ENCODE measurements at places on chromosomes 12 and 14.

DNA sequence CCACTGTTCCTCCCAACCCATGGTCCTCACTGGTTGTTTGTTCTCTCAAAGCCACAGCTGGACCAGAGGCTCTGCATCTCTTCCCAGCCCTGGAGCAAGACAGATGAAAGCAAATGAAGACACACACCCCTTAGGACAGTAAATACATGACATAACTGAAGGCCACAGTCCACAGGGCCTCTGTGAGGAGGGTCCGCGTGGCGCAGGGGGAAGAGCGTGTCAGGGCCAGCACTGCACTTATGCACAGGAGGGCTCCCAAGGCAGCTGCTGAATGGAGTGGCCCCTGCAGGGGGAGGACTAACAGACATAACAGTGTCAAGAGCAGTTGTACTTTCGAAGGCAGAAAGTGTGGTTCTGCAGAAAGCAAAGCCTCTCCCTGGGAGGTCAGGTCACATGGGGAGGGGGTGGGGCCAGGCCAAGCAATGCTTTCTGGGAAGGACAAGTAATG is 79.9 kb downstream of the CHGA start:
- DNase-seq, result no peak

DNA sequence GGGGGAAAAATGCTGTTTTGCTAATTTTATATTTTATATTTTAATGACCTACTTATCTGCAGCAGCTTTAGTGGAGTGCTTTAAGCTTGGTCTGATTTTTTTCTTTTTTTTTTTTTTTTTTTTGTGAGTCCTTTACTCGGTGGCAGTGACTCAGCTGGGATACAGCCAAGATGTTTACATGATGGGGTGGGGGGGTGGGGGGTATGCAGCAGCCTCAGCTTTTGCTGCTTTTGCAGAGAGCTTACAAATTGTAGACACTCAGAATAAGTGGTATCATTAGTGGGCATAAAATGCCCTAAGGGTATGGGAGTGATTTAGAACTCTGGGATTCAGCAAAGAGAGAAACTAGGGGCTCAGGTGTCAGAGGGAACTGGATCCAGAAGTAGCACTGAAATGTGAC is 38.2 kb upstream of the ARHGAP5 start:
- no peak for DNase-seq

GRCh38 chr14:83624541-83624940 is 1905.4 kb upstream of the FLRT2 start:
- DNase-seq, result no peak

- DNase-seq, result no peak
These were observed 60.5 kb upstream of the USP44 start for GRCh38 chr12:95611676-95612309.

DNA sequence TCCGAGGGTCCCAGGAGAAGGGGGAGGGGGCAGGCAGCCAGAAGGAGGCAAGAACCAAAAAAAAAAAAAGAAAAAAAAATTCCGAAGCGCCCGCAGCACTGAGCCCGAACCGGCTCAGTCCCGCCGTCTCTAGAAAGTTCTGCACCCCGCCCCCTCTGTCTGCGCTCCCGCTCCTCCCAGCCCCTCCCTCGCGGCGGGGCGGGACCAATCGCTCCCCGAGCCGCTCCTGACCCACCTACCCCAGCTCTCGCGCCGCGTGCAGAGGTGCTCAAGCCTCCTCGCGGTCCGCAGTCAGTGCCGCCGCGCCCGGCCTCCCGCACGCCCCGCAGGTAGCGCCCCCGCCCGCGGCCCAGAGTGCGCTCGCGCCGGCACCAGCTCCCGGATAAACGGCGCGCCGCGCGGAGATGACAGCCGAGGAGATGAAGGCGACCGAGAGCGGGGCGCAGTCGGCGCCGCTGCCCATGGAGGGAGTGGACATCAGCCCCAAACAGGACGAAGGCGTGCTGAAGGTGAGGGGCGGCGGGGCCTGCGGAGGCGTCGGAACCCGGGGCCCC is at the start of gene FKBP4:
Gene FKBP4, plus strand, starts transcription at position 235 of the 554 bp plus-strand sequence. Its CDS starts 170 bp downstream, at position 405.
- peak; percentile 49 for DNase-seq

GRCh38 chr12:132133952-132134652 is 10.0 kb downstream of the DDX51 start:
- no peak for DNase-seq

GRCh38 chr14:96150214-96150613 is 54.4 kb upstream of the BDKRB2 start:
- DNase-seq, result no peak

DNA sequence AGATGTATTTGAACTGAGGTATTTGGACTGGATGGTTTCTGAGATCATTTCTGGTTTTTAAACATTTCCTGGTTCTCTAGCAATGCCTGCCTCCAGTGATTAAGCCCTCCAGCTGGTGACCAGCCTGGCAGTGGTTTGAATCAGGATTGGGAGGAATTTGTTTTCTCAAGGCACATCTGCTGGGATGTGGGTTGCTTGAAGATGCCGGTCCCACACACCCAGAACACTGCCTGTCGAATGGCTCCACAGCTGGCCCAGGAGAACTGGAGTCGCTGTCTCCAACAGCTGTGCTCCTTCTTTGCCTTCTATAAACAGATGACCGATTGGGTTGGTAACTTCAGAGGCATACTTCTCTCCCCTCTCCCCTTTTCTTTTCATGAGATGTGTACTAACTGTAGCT is 258.0 kb upstream of the DDHD1 start:
- no peak for DNase-seq

- no peak for DNase-seq
These were observed 3.4 kb downstream of the KITLG start for GRCh38 chr12:88576866-88577265.

DNA sequence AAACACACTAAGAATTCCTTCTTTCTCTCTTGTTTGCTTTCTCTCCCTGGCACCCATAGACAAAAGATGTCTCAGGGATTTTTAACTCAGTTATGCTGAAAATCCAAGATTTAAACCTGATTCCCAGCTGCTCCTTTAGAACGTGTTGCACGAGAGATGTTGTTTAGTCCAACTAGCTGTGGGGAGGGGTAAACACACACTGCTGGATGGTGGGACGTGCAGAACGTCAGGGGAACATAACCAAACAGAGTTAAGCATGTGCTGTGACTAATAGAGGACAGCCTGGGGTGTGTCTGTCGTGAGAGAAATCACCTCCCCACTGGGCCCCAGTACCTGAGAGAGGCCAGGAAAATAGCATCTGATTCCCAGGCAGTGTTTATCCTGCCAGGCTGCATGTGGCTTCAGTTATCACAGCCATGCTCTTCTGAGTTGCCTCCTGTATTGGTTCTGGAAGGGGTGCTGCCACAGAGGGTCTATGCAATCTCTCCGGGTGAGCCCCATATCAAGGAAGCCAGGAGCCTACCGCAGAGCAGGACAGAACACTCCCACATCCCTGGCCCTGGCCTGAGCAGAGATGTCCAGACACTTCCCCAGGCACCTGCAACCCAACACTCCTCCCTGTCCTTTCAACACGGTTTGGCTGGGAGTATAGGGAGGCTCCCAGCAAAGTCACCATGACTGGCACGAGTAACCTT is 112.7 kb upstream of the EGLN3 start:
- no peak for DNase-seq

GRCh38 chr14:33949411-33949893 is 1.4 kb downstream of the EGLN3 start:
- no peak for DNase-seq

GRCh38 chr12:21677622-21678277 is 20.1 kb upstream of the LDHB start:
- DNase-seq, result no peak

DNA sequence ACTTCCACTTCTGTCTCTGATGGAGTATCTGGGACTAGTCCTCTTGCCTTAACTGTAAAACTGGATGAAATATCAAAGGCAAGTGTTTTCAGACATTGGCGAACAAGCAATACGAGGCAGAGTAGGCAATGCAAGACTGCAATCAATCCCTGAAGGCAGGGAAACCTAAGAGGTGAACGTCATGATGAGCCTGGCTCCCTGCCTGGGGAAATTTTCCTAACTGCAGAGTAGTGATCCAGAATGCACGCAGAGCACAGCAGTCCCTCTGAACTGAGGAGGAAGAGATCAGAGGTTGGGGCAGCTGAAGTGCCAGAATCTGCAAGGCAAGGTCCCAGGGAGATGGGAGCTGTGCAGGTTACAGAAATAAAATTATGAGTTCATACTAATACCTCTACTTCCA is 18.5 kb downstream of the BHLHE41 start:
- no peak for DNase-seq

- DNase-seq, result no peak
These were observed 92.9 kb downstream of the FAR2 start for GRCh38 chr12:29241821-29242591.

GRCh38 chr12:26361964-26362363 is 166.6 kb downstream of the SSPN start:
- no peak for DNase-seq

DNA sequence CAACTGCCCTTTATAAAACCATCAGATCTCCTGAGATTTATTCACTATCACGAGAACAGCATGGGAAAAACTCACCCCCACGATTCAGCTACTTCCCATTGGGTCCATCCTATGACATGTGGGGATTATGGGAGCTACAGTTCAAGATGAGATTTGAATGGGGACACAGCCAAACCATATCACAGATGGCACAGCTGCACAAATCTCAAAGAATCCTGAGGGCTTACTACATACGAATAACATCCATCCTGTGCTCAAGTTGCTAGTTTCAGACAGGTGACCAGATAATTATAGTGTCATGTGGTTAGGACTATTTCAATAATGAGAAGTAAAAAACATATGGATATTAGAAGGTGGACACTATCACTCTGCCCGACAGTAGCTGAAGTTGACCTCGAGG is 211.2 kb downstream of the NUAK1 start:
- no peak for DNase-seq

GRCh38 chr12:111068290-111068689 is 147.9 kb upstream of the MYL2 start:
- DNase-seq, result no peak

- no peak for DNase-seq
These were observed 932.3 kb downstream of the FLRT2 start for GRCh38 chr14:86462193-86462753.

GRCh38 chr12:74794522-74794921 is 256.9 kb downstream of the ATXN7L3B start:
- no peak for DNase-seq

- peak; percentile 52 for DNase-seq
These were observed 98.3 kb downstream of the TTC7B start for GRCh38 chr14:90717916-90718315.

DNA sequence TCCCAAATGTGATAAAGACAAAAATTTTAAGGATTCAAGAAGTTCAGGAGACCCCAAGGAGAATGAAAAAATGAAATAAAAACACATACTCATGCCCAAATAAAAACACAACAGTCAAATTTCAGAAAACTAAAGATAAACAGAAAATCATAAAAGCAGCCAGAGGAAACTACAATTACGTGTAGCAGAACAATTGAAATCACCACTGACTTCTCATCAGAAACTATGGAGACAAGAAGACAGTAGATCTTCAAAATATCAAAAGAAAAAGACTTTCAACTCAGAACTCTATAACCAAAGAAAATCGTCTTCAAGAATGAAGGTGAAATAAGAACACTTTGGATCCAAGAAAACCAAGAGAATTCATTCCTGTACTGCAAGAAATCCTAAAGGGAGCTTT is 54.9 kb downstream of the DIO3 start:
- no peak for DNase-seq

- no peak for DNase-seq
These were observed 124.8 kb downstream of the C12orf75 start for GRCh38 chr12:105455261-105455660.

GRCh38 chr14:76133103-76133502 is 18.6 kb upstream of the GPATCH2L start:
- no peak for DNase-seq

DNA sequence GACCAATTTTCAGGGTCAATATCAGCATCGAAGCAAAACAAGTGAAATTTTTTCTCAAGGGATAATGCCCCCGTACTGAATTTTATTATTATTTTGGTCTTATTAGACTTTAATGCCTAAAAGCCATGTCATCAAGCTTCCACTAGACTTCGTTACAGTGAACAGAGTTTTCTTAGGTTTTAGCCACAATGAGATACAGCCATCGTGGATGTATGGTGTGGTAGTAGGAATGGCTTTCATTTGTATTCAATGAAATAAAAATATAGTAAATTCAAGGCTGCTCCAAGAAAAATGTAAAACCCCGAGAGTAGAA is 11.7 kb downstream of the TAOK3 start:
- no peak for DNase-seq

DNA sequence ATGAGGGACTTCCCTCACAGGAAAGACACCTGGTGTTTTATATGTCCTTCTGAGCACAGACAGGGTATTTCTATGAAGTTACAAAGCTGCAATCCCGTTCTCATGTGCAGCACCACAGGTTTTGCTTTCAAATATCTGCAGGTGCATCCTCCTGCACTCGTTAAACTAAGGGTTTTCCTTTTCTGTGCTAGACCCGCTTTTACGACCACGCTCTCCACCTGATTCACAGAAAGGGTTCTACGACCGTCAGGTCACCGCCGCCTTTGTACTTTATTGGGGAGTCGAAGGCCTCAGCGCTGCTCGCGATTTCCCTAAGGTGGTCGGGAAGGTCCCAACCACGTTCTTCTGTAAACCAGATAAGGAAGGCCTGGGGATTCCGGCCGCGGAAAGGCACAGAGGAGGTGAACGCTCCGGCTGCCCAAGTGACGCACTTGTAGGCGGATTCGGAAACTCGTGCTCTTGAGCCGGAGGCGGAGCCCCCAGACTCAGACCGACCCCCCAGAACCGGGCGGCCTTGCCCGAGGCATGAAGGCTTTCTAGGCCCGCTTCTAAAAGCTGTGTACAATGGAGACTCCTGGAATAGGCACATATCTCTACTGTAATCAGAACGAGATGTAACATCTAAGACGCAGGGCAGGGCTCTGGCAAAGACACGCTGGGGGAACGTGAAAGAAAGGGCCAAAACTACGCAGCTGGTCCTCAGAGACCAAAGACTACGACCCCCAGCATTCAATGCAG is 995 bp upstream of the HSP90B1 start:
- peak; percentile 85 for DNase-seq

GRCh38 chr12:24991209-24992049 is 42.5 kb upstream of the BCAT1 start:
- DNase-seq, result peak; percentile 33

DNA sequence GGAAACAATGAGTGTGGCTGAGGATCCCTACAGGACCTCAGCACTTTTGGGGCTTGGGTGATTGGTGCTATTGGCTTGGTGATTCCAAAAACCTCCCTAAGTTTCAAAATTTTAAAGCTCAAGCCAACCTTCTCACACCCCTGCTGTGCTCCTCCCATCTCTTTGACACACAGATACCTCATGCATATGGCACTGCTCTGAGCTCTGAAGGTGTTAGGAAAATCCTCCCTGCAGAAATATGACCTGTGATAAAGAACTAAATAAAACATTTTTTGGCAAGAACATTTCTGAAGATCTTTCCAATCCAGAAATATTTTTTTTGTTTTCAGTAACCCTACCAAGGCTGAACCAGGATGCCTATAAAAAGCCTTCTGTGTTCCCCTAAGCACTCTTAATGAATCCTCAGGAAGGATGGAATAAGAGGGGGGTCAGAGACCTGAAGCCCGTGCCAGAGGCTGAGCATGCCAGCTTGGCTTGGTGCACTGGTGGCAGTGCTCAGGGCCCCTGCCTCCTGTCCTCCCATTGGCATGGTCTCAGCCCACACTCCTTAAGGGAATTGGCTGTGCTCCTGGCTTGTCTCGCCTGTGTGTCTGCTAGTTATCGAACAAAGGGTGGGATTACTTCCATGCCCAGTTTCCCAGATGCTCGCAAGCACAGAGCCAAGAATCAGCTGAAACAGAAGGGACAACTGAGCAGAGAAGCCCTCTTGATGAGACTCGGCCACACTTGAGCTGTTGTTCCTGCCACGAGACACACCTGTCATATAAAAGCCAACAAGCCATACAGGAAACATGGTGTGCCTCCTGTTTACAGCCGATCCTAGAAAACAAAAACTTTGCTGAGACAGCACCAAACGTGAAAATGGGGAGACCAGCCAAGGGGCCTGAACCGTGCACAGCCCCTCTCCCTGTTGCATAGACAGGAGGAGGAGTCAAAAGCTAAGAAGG is 132.7 kb upstream of the EEA1 start:
- DNase-seq, result no peak

Measured in fibroblast of skin of left quadriceps (primary cell).